ENCODE measurements at places on chromosomes 7 and 10. TPM values are rescaled to one million over a fixed set of nuclear protein-coding genes. Genes with fewer than 3 reads are reported as not detected.

The PAX2 gene
- not detected for polyA plus RNA-seq

- no peak for DNase-seq
- no peaks in the 10 kb centered on the region for H3K27me3 ChIP-seq
- H3K4me3 ChIP-seq: no peak overlapping the region
- H3K36me3 ChIP-seq: no peaks in the 10 kb centered on the region
- peaks cover 3% of the 10 kb centered on the region for H3K4me1 ChIP-seq
These were observed 352.6 kb upstream of the ZMIZ1 start for GRCh38 chr10:78716043-78716660.

DNA sequence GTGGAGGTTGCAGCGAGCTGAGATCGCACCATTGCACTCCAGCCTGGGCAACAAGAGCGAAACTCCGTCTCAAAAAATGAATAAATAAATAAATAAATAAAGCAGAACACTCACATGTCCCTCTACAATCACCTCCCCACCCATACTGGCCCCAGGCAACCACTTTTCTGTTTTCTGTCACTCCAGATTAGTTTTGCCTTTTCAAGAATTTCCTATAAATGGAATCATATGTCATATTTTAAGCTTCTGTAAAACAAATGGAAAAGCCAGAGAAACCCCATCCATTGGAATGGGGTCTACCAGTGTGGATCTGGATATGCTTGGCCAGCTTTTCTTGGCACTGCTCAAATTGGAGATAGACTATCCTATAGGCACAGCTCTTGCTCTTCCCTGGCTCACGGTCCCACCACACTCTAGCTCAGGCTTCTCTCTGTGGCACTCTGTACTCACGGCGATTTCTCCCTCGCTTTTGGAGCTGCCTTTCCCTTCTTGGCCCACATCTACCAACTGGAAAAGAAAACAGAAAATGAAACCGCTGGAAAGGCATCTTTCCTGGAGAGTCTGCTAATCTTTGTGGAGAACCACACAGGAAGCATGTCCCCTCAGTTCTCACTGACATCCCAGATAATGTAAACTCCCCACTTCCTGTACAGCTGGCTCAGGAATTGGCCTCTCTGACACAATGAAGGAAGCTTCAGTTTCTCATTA, 210.1 kb downstream of the JCAD start:
- no peak for DNase-seq
- H3K27ac ChIP-seq: peak overlapping the region; percentile 77
- H3K27me3 ChIP-seq: no peaks in the 10 kb centered on the region
- peaks cover 28% of the 10 kb centered on the region for H3K4me1 ChIP-seq
- peak overlapping the region; percentile 14 for H3K4me3 ChIP-seq
- H3K36me3 ChIP-seq: no peaks in the 10 kb centered on the region

DNA sequence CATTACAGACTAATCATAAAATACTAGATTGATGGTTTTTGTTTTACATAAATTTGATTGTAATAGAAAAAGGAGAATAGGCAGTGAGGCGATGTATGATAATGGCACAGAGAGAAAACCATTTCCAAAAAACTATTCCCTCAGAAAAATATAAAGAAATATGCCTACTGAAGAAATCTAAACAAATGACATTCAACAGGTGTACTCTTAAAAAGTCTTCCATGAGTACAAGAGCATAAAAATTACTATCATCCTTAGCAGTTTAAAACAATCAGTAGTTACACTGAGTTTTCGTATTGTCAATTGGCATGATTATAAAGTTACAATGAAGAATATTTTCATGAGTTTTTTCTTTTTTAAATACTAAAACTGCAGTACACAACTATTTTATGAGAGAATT, 75.0 kb downstream of the ARHGAP12 start:
- no peak for DNase-seq
- H3K27ac ChIP-seq: no peak overlapping the region
- peaks cover 11% of the 10 kb centered on the region for H3K36me3 ChIP-seq
- no peak overlapping the region for H3K4me3 ChIP-seq
- no peaks in the 10 kb centered on the region for H3K4me1 ChIP-seq
- no peaks in the 10 kb centered on the region for H3K27me3 ChIP-seq

- no peak overlapping the region for H3K27ac ChIP-seq
- no peaks in the 10 kb centered on the region for H3K27me3 ChIP-seq
- no peak overlapping the region for H3K4me3 ChIP-seq
- DNase-seq: no peak
- H3K36me3 ChIP-seq: no peaks in the 10 kb centered on the region
These were observed 78.1 kb downstream of the PRKCQ start for GRCh38 chr10:6501931-6502330.

DNA sequence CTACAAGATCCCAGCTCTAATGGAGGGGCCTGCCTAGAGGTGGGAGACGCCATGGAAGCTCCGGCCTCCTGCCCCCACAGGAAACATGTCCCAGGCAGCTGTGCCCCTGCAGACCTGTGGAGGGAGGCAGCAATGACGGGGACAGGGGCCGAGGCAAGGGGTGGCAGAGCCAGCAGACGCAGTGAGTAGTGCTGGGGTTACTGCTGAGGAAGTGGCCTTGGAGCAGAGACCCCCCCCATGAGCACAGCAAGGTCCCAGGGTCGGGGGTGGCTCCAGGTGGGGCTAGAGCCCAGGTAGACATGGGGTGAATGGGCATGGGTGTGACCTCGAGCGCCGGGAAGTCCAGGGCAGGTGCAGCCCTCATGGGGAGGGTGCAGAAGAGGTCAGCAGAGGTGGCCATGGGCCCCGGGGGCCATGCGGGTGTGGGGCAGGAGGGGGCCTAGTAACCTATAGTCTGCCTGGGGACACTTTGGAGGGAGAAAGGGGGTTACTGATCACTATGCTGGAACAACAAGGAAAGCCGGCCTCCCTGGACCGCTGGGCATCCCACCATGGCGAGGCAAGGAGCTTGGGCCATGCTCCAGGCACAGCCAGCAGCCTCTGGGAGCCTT, 45.5 kb downstream of the JAKMIP3 start:
- H3K36me3 ChIP-seq: no peaks in the 10 kb centered on the region
- no peaks in the 10 kb centered on the region for H3K4me1 ChIP-seq
- no peaks in the 10 kb centered on the region for H3K27me3 ChIP-seq
- DNase-seq: peak; percentile 42
- H3K4me3 ChIP-seq: no peak overlapping the region
- H3K27ac ChIP-seq: no peak overlapping the region

The MAGI2 gene
- 0.69 TPM for polyA plus RNA-seq

The ACTL6B gene
- not detected for polyA plus RNA-seq
